Left lung (tissue), 14 donors: ENCODE measurements at places on chromosomes 4 and X.
A peak's percentile ranks its signal among the peaks of the same experiment; 100 is the strongest.

GRCh38 chr4:163816494-163816893 is 322.0 kb downstream of the TMA16 start:
- H3K4me3 ChIP-seq = no peak overlapping the region
- H3K36me3 ChIP-seq = no peaks in the 10 kb centered on the region
- no peak overlapping the region for H3K27ac ChIP-seq
- H3K4me1 ChIP-seq = no peaks in the 10 kb centered on the region

DNA sequence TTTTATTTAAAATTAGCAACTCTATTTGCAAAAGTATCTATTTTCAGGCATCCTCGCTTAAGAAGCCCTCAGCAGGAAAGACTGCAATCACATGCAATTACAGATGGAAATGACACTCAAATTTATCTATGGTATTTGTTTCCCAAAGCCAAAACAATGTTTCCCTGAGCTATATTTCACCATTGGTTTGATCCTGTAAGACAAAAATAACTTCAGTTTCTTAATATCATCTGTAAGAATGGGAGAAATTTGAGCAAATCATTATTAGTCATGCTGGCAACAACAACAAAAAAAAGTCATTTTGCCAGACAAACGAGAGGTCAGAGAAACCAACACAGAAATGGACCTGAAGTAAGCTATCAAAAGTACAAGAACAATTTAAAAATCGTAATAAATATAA is 204.1 kb downstream of the NR3C2 start:
- H3K36me3 ChIP-seq = no peaks in the 10 kb centered on the region
- no peak overlapping the region for H3K27ac ChIP-seq
- no peaks in the 10 kb centered on the region for H3K4me1 ChIP-seq

DNA sequence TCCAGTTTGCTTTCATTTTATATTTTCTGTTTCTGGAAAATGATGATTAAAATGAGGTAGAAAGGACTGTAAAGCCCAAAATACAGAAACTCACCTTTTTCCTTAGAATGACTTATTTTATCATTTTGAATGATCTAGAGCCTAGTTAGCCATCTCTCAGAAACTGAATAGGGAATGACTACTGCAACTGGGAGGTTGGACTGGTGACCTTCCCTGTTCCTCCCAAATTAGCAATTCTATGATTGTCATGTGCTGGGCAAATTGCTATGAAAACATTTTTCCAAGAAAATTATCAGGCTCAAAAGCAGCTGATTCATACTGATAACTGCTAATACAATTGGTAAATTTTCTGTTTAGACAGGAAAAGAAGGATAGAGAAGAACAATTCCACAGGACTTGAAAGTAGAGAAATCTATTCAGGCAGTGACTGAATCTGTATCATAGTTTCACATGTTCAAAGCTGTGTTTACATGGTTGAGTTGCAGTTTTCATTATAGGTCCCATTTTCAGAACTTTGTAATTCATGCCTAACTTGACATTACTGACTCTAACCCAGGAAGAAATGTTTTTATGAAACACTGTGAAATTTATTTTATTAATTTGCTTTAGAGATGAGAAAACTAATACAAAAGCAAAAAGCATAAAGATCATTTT is 43.4 kb upstream of the SEC24B start:
- DNase-seq = no peak
- H3K27ac ChIP-seq = no peak overlapping the region
- H3K27me3 ChIP-seq = no peaks in the 10 kb centered on the region
- H3K4me1 ChIP-seq = no peaks in the 10 kb centered on the region

- no peak overlapping the region for H3K27ac ChIP-seq
- no peaks in the 10 kb centered on the region for H3K27me3 ChIP-seq
- no peak for DNase-seq
- no peaks in the 10 kb centered on the region for H3K36me3 ChIP-seq
- no peaks in the 10 kb centered on the region for H3K4me1 ChIP-seq
Measured at GRCh38 chrX:55981603-55982002, 250.6 kb upstream of the KLF8 start.

- H3K4me3 ChIP-seq = no peak overlapping the region
- no peaks in the 10 kb centered on the region for H3K36me3 ChIP-seq
- H3K27ac ChIP-seq = no peak overlapping the region
- peaks cover 2% of the 10 kb centered on the region for H3K4me1 ChIP-seq
- H3K27me3 ChIP-seq = no peaks in the 10 kb centered on the region
Measured at GRCh38 chr4:81647388-81647787, 175.7 kb upstream of the RASGEF1B start.

DNA sequence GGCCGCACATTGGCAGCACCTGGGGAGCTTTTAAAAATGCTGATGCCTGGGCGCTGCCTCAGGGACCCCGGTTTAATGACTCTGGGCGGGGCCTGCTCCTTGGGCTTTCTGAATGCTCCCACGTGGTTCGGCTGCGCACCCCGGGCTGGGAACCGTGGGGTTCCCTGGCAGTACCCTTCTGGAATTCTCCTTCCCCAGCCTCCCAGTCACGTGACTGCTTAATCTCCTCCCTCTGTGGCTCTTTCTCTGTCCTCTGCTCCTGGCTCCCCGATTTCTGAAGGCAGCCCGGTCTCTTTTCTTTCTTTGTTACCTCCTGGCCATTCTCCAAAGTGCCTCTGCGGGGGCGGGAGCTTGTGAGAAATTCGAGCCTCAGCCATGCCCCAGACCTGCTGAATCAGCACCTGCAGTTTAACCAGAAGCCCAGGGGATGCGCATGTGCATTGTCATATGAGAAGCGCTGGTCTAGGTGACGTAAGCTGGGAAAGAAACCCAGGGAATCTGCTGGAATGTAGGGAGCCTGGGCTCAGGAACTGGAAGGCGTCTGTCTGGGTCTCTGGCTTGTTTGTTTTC is 16.6 kb downstream of the CLCN4 start:
- H3K27ac ChIP-seq = no peak overlapping the region
- H3K27me3 ChIP-seq = no peaks in the 10 kb centered on the region
- H3K36me3 ChIP-seq = no peaks in the 10 kb centered on the region
- peak; percentile 47 for DNase-seq

DNA sequence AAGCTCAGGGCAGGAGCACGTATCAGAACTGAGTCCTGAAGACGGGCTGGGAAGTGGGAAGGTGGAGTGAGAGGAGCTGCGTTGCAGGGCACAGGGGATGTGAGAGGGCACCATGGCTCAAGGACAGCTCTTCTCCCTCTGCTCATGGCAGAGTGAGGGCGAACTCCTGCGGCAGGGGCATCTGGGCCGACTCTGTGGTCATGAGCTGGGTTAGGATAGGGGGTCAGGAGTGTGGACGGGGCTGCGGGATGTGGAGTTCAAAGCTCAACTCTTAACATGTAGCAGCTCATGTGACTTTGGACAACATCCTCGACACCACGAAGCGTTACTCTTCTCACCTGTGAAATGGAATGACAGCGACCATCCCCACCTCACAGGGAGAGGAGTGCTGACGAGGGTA is 19.4 kb upstream of the SORCS2 start:
- H3K27me3 ChIP-seq = no peaks in the 10 kb centered on the region
- H3K27ac ChIP-seq = no peak overlapping the region
- H3K36me3 ChIP-seq = no peaks in the 10 kb centered on the region
- DNase-seq = no peak
